ENCODE measurements at places on chromosomes 2 and 18.

- DNase-seq, result no peak
Observed at GRCh38 chr18:74351354-74351753, 35.7 kb downstream of the C18orf63 start.

DNA sequence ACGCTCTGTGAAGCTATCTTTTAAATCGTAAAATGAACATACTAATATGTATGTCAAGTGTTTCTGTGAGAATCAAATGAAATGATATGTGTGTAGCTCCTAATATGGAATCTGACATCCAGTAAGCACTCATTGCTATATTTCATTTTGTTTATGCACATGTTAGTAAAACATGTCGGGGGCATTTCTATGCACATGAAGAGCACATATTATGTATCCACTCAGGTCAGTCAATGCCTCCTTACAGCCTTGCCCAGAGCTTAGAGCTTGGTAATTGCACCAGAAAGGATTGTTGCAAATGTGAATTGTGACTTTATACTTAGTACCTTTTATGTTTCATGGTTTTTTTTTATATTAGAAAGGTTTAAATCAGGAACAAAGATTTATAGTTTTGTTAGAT lies 463.7 kb upstream of the HNMT start:
- no peak for DNase-seq

- no peak for DNase-seq
Observed at GRCh38 chr18:54790109-54790508, 38.2 kb upstream of the RAB27B start.

- DNase-seq, result no peak
Observed at GRCh38 chr18:57635003-57635822, 13.6 kb upstream of the NARS1 start.

DNA sequence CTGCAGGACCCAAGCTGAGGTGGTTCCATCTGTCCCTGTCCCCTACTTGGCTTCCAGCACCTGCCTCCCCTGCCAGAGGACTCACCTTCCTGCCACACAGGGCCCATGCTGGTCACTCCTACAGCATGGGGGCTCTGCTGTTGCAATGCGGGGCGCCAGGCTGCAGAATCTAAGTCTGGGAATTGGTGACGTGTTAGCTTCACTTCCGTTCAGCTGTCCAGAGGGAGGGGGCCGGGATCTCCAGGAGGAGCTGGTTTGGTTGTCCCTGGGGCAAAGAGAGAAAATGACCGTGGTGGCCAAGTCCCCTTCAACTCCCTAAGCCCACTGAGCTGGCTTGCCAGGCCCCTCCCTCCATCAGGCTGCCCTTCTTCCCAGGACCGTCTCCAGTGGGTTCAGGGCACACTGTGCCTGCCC lies 69.5 kb downstream of the IL1R2 start:
- no peak for DNase-seq

- no peak for DNase-seq
Observed at GRCh38 chr18:64474773-64475172, 325.9 kb upstream of the LINC00305 start.

DNA sequence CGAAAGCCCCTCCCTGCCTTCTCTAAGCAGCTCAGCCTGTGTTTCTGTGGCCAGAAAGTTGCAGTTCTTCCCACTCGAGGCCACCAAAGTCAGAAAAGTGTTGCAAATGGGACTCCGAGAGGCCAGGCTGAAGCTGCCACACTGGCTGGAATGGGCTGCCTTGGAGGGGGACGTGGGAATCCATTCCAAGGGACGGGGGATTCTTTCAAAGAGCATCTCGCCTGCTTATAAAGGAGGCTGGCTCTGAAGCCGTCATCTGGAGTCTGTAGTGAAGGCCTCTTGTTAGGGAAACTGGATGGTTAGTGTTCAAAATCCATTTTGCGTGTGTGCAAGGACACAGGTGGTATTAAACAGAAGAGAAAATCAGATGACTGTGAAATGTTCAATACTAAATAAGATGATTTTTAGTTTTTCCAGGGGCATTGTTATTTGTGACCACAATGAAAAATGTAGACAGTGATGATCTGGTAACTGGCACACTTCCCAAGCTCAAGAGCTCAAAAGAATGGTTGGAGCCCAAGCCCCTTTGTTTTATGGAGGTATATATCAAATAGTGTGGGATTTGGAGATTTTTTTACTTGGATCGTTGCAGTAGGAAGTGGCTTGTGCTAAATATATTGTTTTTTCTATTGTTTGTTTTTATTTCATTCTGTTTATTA lies 782 bp downstream of the FAM228B start:
- no peak for DNase-seq

- no peak for DNase-seq
Observed at GRCh38 chr18:46393230-46393629, 263.8 kb downstream of the LOXHD1 start.

All from activated CD8-positive, alpha-beta memory T cell treated with anti-CD3 and anti-CD28 coated beads for 1 hour (primary cell).